ENCODE measurements at places on chromosomes 5 and 9. TPM values are rescaled to one million over a fixed set of nuclear protein-coding genes. Genes with fewer than 3 reads are reported as not detected.

The PPIC gene
- 13.3 TPM for total RNA-seq

The C5orf58 gene
- not detected for total RNA-seq

The SLC31A2 gene
- 28.5 TPM for total RNA-seq

GRCh38 chr5:61866930-61867329 is 439.1 kb upstream of the KIF2A start:
- no peak for DNase-seq

- DNase-seq, result no peak
Measured at GRCh38 chr5:159593518-159594073, 263.3 kb upstream of the IL12B start.

- DNase-seq, result no peak
Measured at GRCh38 chr9:136151214-136151804, 32.6 kb upstream of the TMEM250 start.

DNA sequence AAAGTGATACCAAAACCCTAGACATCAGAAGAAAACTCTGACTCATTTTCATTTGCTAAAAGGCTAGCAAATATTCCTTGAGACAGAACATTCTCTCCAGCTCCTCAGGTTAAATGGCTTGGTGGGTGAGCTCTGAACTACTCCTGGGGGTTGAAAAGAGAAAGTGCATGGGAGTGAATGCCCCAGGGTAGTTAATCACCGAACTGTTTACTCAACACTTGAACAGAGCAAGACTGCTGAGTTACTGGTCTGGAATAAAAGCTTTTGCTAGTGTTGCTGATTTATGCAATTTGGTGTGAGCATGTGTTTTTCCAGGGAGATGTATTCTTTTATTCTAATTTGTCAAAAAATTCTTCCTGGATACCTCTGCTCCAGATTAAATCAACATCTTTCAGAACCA is 88.3 kb upstream of the PRDM9 start:
- DNase-seq, result no peak

DNA sequence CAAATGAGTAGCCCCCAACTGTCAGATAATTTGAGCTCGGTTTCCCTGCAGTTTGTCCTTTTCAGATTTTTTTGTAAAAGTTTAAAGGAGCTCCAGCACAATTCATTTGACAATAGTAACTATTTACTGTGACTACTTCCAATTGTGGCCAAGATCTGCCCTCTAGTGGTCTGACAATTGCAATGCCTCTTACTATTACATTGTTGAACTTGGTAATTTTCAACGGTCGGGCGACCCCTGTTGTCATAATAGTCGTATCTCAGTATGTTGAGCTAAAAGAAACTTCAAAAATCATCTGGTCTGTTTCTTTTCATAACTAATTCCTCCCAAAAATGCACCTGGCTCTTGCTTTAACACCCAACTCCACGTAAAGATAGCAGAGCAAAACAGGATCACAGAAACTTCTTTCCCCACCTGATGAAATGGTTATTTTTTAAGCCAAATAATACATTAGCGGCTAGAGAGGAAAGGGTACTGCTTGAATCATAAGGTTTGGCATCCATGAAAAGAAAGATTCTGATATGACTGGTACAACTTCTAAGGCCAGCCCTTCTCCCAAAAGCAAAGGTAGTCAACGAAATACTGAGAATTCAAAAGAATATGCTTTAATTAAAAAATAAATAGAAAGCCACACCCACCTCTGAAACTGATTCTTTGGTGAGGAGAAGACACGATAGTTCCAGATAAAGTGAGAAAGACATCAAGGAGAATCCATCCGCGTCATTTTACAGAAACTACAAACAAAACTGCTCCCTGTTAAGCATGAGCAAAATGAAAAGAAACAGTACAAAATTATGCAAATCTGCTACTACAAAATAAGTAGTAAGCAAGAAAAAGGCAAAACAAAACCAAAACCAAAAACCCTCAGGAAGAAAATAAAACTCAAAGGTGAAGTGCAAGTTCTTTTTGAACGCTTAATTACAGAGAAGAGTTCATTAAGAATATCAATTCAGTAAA is 76.9 kb upstream of the HTR4 start:
- DNase-seq, result peak; percentile 55

DNA sequence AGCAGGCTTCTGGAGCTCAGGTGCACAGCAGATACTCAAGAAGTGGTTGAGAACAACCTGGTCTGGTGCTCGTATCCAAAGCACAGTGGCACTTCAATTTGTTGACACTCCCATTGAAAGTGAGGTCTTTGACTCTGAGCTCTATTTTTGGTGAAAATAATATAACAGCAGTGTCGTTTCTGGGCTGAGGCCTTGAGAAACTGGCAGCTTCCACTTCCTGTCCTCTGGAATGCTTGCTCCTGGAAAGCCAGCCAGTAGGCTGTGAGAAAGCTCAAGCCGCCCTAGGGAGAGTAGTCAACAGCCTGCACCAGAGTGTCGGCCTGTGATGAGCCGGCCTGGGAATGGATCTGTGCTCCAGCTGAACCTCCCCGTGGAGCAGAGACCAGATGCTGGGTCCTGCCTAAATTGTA is 6.8 kb upstream of the SUSD3 start:
- DNase-seq, result no peak

The IFNA13 gene
- total RNA-seq, result not detected

DNA sequence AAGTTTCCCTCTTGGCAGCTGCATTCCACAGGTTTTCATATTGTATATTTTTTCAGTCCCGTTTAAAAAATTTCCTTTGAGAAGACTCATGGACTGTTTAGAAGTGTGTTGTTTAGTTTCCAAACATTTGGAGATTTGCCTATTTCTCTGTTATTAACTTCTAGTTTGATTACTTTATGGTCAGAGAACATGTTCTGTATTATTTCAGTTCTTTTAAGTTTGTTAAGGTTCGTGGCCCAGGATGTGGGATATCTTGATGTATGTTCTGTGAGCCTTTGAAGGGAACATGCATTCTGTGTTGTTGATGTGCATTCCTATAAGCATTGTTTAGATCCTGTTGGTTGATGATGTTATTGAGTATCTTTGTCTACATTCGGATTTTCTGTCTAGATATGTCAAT is 153.6 kb downstream of the CACNA1B start:
- DNase-seq, result no peak

The LPAR1 gene
- total RNA-seq, result 3.6 TPM
